ENCODE measurements at places on chromosomes 7 and 10.

GRCh38 chr10:16909961-16910792, 93.0 kb upstream of the RSU1 start:
- no peak for DNase-seq
- H3K27ac ChIP-seq, result no peak overlapping the region
- H3K4me3 ChIP-seq, result no peak overlapping the region
- no peaks in the 10 kb centered on the region for H3K27me3 ChIP-seq
- H3K36me3 ChIP-seq, result no peaks in the 10 kb centered on the region

- H3K4me3 ChIP-seq, result no peak overlapping the region
- H3K36me3 ChIP-seq, result no peaks in the 10 kb centered on the region
Measured at GRCh38 chr7:40156988-40157387, 22.2 kb downstream of the SUGCT start.

GRCh38 chr10:76191336-76191735, 759.9 kb downstream of the LRMDA start:
- no peak overlapping the region for H3K27ac ChIP-seq
- peaks cover 26% of the 10 kb centered on the region for H3K4me1 ChIP-seq
- no peak for DNase-seq
- H3K27me3 ChIP-seq, result no peaks in the 10 kb centered on the region
- no peaks in the 10 kb centered on the region for H3K36me3 ChIP-seq
- H3K4me3 ChIP-seq, result no peak overlapping the region

- H3K27me3 ChIP-seq, result no peaks in the 10 kb centered on the region
- H3K4me3 ChIP-seq, result no peak overlapping the region
- DNase-seq, result no peak
- H3K4me1 ChIP-seq, result peaks cover 9% of the 10 kb centered on the region
Measured at GRCh38 chr7:68334216-68334615, 1264.1 kb upstream of the AUTS2 start.

GRCh38 chr7:27515933-27516332, 146.8 kb downstream of the HIBADH start:
- no peak overlapping the region for H3K4me3 ChIP-seq
- H3K27me3 ChIP-seq, result no peaks in the 10 kb centered on the region
- no peaks in the 10 kb centered on the region for H3K36me3 ChIP-seq
- DNase-seq, result no peak
- no peak overlapping the region for H3K27ac ChIP-seq

- no peak for DNase-seq
- H3K4me1 ChIP-seq, result peaks cover 27% of the 10 kb centered on the region
- peak overlapping the region; percentile 40 for H3K27ac ChIP-seq
Measured at GRCh38 chr7:47946581-47947354, 1.5 kb downstream of the PKD1L1 start.

- no peak overlapping the region for H3K27ac ChIP-seq
- peaks cover 95% of the 10 kb centered on the region for H3K36me3 ChIP-seq
- H3K4me3 ChIP-seq, result no peak overlapping the region
- no peak for DNase-seq
- no peaks in the 10 kb centered on the region for H3K27me3 ChIP-seq
Measured at GRCh38 chr10:78004215-78005026, 24.9 kb downstream of the POLR3A start.

DNA sequence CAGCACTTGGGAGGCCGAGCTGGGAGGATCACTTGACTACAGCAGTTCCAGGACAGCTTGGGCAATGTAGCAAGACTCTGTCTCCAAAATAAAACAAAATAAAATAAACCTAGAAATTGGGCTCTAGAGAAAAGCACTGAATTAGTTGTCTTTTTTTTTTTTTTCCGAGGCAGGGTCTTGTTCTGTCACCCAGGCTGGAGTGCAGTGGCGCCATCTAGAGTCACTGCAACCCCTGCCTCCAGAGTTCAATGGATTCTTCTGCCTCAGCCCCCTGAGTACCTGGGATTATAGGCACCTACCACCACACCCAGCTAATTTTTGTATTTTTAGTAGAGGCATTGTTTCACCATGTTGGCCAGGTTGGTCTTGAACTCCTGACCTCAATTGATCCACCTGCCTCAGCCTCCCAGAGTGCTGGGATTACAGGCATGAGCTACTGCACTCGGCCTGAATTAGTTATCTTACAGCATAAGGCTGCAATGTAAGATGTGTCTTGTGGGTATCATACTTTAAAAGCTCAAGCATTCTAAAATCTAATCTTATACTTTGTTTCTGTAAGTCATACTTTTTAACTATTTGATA, 12.8 kb downstream of the MEIG1 start:
- no peak overlapping the region for H3K4me3 ChIP-seq
- H3K27ac ChIP-seq, result no peak overlapping the region
- H3K27me3 ChIP-seq, result peaks cover 13% of the 10 kb centered on the region
- no peaks in the 10 kb centered on the region for H3K4me1 ChIP-seq
- DNase-seq, result no peak

DNA sequence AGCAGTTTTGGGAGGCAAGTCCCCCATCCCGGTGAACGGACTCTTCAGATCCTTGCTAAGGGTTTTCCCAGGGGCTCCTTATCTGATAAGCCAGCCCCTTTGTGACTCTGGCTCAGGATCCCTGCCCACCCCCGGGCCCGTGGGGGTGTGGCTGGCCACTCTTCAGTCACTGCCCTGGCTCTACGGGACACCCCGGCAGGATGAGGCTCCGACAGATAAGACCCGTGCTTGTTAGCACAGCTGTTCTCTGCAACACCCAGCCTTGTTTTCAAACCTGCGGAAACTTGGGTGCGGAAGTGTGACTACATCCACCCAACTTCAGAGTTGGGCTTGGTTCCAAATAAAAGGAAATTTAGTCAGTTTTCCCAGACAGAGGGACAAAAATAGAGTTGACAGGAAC, 66.7 kb upstream of the PODXL start:
- no peak for DNase-seq
- H3K27ac ChIP-seq, result no peak overlapping the region
- no peaks in the 10 kb centered on the region for H3K27me3 ChIP-seq
- H3K36me3 ChIP-seq, result no peaks in the 10 kb centered on the region
- H3K4me1 ChIP-seq, result no peaks in the 10 kb centered on the region

- H3K4me1 ChIP-seq, result no peaks in the 10 kb centered on the region
- H3K27ac ChIP-seq, result no peak overlapping the region
- H3K4me3 ChIP-seq, result no peak overlapping the region
- no peaks in the 10 kb centered on the region for H3K36me3 ChIP-seq
Measured at GRCh38 chr7:21261627-21262594, 166.0 kb upstream of the SP4 start.

DNA sequence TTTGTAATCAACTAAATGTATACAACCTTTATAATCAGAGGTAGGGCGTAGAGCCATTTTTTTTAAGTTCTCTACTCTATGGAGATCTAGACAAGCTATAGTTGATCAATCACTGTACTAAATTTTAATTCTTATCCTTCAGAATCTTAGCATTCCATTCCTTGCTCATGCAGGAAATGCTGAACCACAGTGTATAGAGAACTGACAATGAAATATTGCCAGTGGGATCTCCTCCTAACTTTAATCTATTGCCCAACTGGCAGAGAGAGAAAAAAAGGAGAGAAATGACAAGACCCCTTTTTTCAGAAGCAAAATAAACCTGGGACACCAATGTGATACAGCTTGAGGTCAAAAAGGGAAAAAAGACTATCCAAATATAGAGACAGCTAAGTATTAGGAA, 26.4 kb upstream of the PPP3CB start:
- H3K4me3 ChIP-seq, result no peak overlapping the region
- H3K36me3 ChIP-seq, result peaks cover 100% of the 10 kb centered on the region
- no peak for DNase-seq
- H3K4me1 ChIP-seq, result no peaks in the 10 kb centered on the region
- no peaks in the 10 kb centered on the region for H3K27me3 ChIP-seq

DNA sequence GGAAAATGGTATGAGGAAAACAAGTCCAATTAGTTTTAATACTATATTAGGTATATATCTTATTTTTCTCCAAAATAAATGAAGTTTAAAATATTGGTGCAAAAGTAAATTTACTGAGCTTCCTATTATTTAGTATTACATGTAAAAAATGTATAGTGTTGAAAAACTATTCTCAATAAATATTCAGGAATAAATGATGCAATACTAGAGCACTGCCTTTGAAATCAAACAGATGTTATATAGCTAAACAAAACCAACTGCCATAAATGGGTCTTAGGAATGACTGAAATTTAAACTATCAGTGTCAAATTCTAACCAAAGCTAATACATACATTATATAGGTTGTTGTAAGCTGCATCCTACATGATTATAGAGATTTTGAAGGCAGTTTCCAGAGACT, 1434.0 kb upstream of the LRRTM3 start:
- no peak for DNase-seq
- no peaks in the 10 kb centered on the region for H3K4me1 ChIP-seq
- no peaks in the 10 kb centered on the region for H3K36me3 ChIP-seq
- no peaks in the 10 kb centered on the region for H3K27me3 ChIP-seq
- no peak overlapping the region for H3K27ac ChIP-seq

DNA sequence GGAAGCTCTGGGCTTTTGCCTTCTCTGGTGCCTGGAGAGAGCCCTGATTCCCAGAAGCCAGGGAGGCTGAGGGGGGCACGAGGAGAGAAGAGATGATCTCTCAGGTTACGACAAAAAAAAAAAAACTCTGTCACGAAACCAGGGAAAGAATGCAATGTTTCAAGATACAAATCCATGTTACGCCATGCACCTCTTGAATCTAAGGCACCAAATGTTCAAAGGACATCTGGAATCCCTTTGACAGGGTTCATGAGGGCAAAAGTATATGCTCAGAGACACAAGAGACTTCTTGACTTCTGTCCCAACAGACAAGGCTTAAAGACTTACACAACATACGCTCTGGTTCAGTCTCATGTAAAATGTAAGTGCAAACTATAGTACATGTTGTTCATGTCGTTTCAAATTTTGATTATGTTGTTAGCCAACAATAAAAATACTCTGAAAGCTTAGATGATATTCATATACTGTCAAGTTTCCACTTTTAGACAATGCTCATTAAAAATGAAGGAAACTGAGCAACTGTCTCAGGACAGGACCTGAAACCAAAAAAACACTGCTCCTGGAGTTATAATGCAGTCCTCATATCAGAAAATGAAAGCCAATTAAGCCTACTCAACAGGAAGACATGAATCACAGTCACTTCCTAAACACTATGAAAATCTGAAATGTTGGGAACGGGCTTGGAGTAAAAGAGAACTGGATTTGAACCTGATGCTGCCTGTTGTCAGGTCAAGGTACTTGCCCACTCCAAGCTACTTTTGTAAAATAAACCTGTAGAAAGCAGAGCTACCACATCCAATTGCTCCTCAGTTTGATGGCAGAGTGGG, 72.3 kb downstream of the CHCHD3 start:
- no peaks in the 10 kb centered on the region for H3K4me1 ChIP-seq
- no peaks in the 10 kb centered on the region for H3K36me3 ChIP-seq
- H3K27ac ChIP-seq, result no peak overlapping the region
- H3K27me3 ChIP-seq, result no peaks in the 10 kb centered on the region
- DNase-seq, result no peak
- H3K4me3 ChIP-seq, result no peak overlapping the region

- no peaks in the 10 kb centered on the region for H3K36me3 ChIP-seq
- no peak overlapping the region for H3K4me3 ChIP-seq
- DNase-seq, result no peak
- H3K27ac ChIP-seq, result no peak overlapping the region
- no peaks in the 10 kb centered on the region for H3K27me3 ChIP-seq
Measured at GRCh38 chr7:44854644-44855364, 6.9 kb upstream of the H2AZ2 start.

DNA sequence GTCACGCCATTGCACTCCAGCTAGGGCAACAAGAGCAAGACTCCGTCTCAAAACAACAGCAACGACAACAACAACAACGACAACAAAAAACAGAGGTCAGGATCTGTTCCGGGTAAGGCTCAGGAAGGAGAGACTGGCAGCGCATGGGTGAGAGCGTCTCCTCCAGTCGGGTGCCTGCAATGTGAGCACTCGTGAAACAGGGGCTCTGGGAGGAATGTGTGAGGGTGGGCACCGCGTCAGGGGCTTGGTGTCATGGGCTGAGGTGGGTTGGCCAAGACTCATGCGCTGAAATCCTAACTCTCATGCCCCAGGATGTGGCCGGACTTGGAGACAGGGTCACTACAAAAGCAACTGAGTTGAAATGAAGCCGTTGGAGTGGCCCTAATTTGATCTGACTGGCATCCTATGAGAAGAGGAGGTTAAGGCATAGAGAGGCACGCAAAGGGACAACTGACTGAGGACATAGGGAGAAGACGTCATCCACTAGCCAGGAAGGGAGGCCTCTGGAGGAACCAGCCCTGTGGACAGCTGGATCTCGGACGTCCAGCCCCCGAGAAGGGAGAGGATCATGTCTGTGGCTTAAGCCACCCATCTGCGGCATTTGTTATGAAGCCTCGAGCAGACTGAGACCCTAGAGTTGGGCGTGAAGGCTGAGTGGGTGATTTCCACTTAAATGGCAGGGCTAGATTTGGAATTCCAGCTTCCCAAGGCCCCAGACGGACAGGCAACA, 241.5 kb upstream of the PITRM1 start:
- no peaks in the 10 kb centered on the region for H3K4me1 ChIP-seq
- no peaks in the 10 kb centered on the region for H3K27me3 ChIP-seq
- no peak overlapping the region for H3K4me3 ChIP-seq
- DNase-seq, result no peak

DNA sequence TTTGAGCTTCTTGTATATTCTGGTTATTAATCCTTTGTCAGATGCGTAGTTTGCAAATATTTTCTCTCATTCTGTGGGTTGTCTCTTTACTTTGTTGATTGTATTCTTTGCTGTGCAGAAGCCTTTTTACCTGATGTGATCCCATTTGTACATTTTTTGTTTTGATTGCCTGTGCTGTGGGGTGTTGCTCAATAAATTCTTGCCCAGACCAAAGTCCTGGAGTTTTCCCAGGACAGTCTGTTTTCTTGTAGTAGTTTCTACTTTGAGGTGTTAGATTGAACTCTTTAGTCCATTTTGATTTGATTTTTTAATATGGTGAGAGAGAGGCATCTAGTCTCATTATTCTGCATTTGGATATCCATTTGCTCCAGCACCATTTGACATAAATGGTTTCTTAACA, 588.7 kb upstream of the MBL2 start:
- no peaks in the 10 kb centered on the region for H3K27me3 ChIP-seq
- no peaks in the 10 kb centered on the region for H3K36me3 ChIP-seq
- DNase-seq, result no peak
- H3K27ac ChIP-seq, result no peak overlapping the region
- no peak overlapping the region for H3K4me3 ChIP-seq

- no peak overlapping the region for H3K4me3 ChIP-seq
- H3K4me1 ChIP-seq, result no peaks in the 10 kb centered on the region
- H3K27me3 ChIP-seq, result no peaks in the 10 kb centered on the region
- H3K36me3 ChIP-seq, result no peaks in the 10 kb centered on the region
Measured at GRCh38 chr7:29843726-29844125, 37.4 kb downstream of the WIPF3 start.

DNA sequence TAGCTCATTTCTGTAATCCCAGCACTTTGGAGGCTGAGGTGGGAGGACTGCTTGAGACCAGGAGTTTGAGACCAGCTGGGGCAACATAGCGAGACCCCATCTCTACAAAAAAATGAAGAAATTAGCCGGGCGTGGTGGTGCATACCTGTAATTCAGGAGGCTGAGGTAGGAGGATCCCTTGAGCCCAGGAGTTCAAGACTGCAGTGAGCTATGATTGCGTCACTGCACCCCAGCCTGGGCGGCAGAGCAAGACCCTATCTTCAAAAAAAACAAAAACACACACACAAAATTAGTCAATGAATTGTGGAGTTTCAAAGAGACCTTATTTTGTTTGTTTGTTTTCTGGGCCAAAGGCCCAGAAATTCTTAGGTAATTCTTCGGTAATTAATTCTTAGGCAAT, 110.0 kb downstream of the CUX1 start:
- H3K27ac ChIP-seq, result no peak overlapping the region
- no peaks in the 10 kb centered on the region for H3K27me3 ChIP-seq
- H3K36me3 ChIP-seq, result no peaks in the 10 kb centered on the region
- DNase-seq, result no peak
- no peak overlapping the region for H3K4me3 ChIP-seq
- peaks cover 30% of the 10 kb centered on the region for H3K4me1 ChIP-seq

GRCh38 chr7:92717623-92717992, 118.8 kb downstream of the CDK6 start:
- peaks cover 37% of the 10 kb centered on the region for H3K4me1 ChIP-seq
- no peaks in the 10 kb centered on the region for H3K36me3 ChIP-seq
- DNase-seq, result no peak
- H3K4me3 ChIP-seq, result peak overlapping the region; percentile 47
- peak overlapping the region; percentile 87 for H3K27ac ChIP-seq

All from esophagus muscularis mucosa (tissue), 4 donors.